8988T (cell line): ENCODE measurements at places on chromosomes 6 and 20.

- no peak for DNase-seq
Observed at GRCh38 chr6:131182991-131183425, 47.7 kb downstream of the AKAP7 start.

- DNase-seq = no peak
Observed at GRCh38 chr20:17790296-17790695, 90.5 kb downstream of the BANF2 start.

DNA sequence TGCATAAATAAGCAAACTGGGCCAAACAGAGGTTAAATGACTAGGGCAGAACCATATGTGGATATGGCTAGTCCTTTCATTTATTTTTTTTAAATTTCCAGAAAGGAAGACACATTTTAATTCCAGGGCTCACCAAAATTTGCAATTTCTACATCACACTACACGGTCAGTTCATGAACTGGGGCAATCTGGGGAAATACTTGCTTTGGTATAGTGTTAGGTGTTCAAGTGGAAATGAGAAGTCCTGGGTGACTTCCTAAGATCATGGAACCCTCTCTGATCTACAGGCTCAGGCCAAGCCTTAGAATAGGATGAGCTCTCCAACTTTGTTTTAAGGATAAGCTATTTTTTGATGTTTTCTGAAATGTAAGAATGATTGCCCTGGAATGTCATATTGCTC is 128.6 kb upstream of the SPACA1 start:
- no peak for DNase-seq

GRCh38 chr20:46963196-46963529 is 68.5 kb downstream of the EYA2 start:
- no peak for DNase-seq

DNA sequence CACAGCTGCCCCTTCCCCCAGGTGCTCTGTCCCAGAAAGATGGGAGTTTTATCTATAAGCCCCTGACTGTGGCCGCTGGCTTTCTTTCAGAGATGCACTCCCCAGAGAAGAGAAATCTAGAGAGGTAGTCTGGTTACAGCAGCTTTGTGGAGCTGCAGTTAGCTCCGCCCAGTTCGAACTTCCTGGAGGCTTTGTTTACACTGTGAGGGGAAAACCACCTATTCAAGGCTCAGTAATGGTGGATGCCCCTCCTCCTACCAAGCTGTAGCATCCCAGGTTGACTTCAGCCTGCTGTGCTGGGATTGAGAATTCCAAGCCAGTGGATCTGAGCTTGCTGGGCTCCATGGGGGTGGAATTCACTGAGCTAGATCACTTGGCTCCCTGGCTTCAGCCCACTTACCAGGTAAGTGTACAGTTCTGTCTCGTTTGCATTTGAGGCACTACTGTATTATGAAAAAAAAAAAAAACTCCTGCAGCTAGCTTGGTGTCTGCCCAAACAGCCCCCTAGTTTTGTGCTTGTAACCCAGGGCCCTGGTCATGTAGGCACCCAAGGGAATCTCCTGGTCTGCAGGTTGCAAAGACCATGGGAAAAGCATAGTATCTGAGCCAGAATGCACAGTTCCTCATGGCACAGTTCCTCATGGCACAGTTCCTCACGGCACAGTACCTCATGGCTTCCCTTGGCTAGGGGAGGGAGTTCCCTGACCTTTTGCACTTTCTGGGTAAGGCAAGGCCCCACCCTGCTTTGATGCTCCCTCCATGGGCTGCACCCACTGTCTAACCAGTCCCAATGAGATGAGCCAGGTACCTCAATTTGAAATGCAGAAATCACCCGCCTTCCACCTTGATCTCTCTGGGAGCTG is 275.0 kb downstream of the CENPW start:
- DNase-seq = no peak

- no peak for DNase-seq
Observed at GRCh38 chr6:138012682-138013081, 94.5 kb downstream of the PERP start.

DNA sequence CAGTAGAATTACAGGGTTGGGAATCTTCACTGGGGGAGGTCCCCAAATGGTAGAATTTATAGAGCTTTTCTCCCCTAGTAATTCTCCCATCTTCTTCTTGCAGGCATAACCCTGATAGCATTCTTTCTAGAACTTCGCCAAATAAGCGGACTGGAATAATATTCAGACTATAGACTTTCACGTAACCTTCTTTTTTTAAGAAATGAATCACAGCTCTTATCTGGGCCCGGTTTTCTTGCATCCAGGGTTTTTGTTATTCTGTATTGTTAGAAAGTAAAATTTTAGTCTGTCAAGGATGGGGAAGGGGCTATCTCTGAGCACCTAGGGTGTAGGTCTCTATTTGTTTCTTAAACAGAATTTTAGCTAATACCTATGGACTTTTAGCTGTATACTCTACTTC is 476.8 kb upstream of the CITED2 start:
- no peak for DNase-seq

- no peak for DNase-seq
Observed at GRCh38 chr20:50019466-50020256, 36.9 kb downstream of the SNAI1 start.

GRCh38 chr6:158172001-158172400 is 3.9 kb downstream of the GTF2H5 start:
- DNase-seq = no peak

DNA sequence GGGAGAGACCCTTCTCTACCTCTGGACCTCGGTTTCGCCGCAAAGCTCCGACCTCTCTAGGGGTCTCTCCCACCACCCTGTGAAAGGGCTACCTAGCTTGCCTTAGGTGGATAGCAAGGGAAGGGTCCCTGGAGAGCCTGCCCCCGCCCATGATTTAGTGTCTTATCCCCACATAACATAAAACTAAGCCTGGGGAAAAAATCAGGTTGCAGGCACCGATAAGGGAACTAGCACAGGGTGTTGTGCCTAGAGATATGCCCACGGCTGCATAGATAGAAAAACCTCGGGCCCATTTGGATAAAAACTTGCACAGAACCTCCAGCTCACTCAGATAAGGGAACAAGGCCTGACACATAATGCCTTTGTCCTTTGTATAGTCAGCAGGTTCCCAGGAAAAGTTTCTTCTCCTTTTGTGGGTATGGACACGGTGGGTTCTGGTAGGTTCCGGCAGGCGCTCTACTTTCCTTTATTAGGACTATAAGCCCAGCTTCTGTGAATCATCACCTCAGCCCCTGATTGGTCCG is 846 bp downstream of the ZSCAN31 start:
- DNase-seq = no peak

GRCh38 chr6:7546896-7547295 is 5.4 kb downstream of the DSP start:
- no peak for DNase-seq

DNA sequence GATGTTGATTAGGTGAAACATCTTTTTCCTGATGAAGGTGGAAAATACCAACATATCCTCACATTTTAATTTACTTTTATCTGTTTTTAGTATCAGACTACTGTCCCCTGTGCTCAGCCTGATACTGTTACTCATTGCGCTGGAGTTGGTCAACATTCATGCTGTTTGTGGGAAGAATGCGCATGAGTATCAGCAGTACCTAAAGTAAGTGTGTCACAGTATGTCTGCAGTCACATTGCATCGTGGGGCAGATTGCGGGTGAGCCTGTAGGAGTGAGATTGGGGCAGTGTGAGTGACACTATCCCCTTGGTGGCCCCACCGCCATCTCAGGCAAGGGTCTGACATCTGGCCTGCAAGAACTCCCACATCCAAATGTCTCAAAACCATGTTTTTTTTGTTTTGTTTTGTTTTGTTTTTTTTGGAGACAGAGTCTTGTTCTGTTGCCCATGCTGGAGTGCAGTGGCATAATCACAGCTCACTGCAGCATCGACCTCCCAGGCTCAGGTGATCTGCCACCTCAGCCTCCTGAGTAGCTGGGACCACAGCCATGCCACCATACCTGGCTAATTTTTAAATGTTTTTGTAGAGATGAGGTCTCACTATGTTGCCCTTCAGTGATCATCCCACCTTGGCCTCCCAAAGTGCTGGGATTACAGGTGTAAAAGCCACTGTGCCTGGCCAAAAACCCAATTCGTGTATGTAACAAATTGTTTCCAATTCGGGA is 27.8 kb downstream of the ERMARD start:
- no peak for DNase-seq

DNA sequence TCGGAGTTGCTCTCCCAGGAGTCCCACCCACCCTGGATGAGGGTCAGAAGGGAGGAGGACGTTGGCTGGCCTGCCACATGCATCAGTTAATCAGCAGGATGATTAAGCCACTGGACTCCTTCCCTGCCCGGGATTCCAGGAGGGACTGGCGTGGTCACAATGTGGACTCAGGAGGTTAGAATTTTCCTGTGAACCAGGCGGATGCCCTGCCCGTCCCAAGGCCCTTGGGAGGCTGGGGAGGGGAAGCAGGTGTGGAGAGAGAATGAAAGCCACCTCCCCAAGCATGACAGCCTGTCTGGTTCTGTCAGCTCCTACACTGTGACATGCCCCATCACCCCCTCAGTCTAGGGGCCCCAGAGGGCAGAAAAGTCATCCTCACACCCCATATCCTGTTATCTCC is 11.6 kb upstream of the ITPR3 start:
- DNase-seq = no peak

DNA sequence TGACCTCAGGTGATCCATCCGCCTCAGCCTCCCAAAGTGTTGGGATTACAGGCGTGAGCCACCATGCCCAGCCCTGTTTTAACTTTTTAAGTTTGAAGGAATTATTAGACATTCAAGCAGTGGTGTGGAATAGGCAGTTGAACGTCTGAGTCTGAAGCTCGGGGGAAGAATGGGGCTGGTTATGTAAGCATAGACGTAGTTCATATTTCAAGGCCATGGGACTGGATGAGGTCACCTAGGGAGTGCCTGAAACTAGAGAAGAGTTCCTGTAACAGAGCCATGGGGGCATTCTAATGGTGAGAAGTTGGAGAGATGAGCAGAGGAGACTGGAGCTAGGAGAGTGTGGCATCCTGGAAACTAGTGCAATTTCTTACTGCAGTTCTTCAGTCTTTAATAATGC is 6.4 kb downstream of the CDKAL1 start:
- DNase-seq = no peak

DNA sequence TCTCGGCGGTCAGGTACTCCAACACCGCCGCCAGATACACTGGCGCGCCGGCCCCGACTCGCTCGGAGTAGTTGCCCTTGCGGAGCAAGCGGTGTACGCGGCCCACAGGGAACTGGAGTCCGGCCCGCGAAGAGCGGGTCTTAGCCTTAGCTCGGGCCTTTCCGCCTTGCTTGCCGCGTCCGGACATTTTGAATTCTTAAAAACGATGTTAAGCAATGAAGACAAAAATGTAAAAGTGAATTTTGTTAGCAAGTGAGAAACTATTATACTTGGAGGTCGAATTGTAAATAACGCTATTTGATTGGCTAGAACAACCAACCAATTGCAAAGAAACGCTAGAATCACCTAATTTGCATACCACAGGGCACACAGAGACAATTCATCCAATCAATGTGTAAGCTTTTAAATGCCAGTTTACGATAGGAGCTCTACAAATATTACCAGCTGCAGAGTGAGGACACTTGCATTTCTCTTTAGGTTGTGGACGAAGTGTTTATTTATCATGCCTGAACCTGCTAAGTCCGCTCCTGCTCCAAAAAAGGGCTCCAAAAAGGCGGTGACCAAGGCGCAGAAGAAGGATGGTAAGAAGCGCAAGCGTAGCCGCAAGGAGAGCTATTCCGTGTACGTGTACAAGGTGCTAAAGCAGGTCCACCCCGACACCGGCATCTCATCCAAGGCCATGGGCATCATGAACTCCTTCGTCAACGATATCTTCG is 112.0 kb downstream of the HFE start:
- DNase-seq = no peak

- DNase-seq = no peak
Observed at GRCh38 chr6:136752554-136752953, 39.7 kb downstream of the MAP3K5 start.

- DNase-seq = no peak
Observed at GRCh38 chr20:22757424-22758183, 173.2 kb upstream of the FOXA2 start.

DNA sequence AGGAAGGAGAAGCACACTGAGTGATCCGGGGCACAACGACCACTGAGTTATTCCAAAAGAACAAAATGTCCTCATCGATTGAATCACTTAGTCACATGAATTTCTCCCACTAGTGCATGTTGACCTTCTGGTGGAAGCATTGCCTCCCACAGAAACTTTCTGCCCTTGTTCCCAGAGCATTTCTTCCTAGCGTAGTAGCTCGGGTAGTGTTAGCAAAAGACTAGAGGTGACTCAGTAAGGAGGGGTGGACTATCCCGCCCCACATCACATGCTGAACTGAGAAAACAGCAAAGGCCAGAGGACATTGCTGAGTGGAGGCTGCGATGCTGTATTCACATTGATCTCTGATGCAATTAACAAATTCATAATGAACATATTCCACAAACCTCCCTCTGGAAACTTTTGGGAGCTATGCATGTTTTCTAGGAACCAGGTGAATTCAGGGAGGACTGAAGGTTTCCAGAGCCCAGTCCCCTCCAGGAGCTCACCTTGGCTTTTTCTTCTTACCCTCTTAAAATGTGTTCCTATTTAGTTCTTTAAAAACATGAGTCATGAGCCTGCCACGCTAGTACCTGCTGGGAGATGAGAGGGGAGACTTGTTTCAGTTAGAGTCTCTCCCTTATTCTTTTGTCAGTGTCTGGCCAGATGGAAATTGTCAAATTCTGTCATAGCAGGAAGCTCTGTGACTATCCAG is 507.9 kb downstream of the CDH26 start:
- DNase-seq = no peak

GRCh38 chr6:116941727-116942126 is 64.7 kb downstream of the RFX6 start:
- no peak for DNase-seq

DNA sequence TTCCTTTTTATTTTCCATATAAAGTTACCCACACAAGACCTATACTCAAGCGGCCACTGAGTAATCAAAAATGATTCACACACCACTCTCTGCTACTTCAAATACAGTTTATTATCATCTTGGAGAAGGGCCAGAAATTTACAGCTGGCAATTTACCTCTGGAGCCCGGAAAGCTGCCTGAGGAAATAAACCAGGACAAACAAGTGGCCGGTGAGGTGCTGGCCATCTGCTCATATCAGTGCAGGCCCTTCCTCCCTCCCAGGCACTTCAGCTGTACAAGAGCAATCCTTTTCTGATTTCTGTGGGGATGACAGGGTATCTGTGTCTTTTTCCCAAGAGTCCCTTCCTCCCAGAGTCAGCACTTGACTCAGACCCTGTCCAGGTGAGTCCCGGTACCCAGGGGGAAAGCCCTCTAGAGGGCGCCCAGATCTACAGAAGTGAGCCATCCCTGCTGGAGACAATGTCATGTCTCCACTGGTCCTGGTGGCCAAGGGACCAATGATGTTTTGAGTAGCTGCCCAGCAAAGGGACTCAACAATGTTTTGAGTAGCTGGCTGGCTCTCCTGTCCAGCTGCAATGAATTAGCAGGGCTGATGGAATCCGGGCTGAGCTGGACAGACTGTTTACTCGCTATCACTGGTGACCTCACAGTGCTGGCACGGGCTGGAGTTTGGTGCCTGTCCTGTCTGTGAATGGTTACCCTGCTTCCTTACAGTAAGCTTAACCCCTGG is 23.6 kb downstream of the LRP11 start:
- peak; percentile 83 for DNase-seq
